Naive thymus-derived CD8-positive, alpha-beta T cell (primary cell): ENCODE measurements at places on chromosomes 2 and 18.

DNA sequence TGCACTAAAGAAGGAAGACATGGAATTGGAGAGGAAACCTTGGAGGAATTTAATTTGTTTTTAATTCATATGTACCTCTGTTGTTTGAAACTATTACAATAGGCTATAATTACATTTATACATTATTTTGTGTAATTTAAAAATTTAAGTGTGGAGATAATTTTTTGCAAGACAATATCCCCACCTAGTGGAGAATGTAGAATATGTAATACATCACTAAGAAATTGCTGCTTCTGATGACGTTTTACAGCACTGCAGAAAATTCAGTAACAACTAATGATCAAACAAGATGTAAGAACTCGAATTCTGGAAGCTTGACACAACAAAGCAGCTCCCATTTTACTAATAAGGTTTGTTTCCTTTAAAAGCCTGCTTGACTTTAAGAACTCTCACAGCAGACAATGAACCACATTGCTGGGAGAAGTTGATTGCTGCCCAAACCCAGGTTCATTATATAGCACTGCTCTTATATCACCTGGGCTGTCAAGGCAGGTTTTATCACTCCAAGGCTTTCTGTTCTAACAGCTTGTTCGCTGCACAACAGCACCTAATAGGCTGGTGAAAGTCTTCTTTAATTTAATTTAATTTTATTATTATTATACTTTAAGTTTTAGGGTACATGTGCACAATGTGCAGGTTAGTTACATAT is 53.4 kb downstream of the THADA start:
- DNase-seq = no peak

- no peak for DNase-seq
Observed at GRCh38 chr2:54859997-54860701, 136.7 kb downstream of the EML6 start.

DNA sequence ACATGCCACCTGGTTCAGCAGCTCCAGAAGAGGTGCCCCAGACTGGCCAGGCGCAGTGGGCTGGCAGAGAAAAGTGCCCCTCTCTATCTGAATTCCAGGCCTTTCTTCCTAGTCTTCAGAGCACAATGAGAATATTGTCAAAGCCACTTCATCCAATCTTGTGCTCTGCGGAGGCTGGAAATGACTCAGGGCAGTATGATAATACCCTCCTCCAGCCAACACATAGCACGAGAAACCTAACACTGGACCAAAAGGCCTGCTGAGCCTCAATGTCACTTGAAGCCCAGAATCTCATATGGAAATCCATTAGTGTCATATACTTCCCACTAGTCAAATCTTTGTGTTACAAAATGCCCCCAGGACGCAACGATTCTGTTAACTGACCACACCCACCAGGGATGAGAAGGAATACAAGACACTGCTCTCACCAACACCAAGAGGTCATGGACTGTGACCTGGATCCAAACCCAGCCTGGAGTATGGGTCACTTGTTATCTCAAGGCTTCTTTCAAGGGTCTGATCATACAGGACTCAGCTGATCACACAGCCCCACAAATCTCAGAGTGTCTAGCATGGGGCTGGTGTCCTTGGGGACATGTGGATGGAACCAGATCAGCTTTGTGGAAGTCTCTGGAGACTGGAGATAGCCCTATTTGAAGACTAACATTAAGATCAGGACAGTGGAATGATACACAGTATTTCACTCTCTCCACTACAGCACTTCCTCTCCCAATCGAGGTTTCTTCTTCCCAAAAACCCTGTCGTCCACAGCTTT is 10.1 kb downstream of the KIF3C start:
- no peak for DNase-seq

- DNase-seq = no peak
Observed at GRCh38 chr2:9207641-9208311, 1.2 kb downstream of the ASAP2 start.

DNA sequence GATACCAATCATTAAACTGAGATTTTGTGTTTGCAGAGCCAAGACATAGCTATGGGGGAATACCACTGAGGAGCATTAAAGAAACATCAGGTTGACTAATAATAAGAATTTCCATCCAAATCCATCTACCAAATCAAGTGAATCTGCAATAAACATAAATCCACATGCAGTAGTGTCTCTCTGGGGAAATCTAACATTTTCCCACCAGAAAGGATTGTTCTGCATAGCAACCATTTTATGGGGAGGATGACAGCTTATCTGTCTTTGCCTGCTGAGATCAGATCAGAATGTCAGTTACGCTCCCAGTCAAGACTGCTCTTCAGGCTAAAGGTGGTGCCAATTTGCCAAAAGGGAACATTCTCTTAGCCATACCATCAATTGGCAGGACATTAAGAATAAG is 1098.9 kb upstream of the CHAC2 start:
- no peak for DNase-seq

GRCh38 chr2:106053116-106053515 is 141.0 kb downstream of the UXS1 start:
- DNase-seq = no peak

GRCh38 chr2:201128933-201129505 is 13.1 kb downstream of the CFLAR start:
- no peak for DNase-seq

DNA sequence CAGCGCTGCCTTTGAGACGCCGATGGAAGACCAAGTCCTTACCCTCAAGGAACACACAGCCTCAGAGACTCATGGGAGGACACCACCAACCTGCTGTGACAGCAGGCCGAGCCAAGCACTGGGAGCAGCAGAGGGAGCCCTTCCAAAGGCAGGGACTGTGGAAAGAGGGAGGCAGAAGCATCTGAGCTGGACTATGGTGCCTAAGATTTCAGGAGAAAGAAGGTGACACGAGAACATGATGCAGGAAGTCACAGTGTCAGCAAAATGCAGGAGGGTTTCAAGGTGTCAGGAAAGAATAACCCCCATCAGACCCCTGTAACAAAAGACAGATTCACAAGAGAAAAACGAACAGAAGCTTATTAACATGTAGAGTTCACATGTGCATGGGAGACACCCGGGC is 24.2 kb upstream of the COX7A2L start:
- DNase-seq = no peak

GRCh38 chr2:48015421-48015820 is 109.1 kb upstream of the FBXO11 start:
- no peak for DNase-seq
